ENCODE measurements at places on chromosomes 2 and 18.

- no peak for DNase-seq
Observed at GRCh38 chr2:121103960-121104359, 181.0 kb downstream of the TFCP2L1 start.

DNA sequence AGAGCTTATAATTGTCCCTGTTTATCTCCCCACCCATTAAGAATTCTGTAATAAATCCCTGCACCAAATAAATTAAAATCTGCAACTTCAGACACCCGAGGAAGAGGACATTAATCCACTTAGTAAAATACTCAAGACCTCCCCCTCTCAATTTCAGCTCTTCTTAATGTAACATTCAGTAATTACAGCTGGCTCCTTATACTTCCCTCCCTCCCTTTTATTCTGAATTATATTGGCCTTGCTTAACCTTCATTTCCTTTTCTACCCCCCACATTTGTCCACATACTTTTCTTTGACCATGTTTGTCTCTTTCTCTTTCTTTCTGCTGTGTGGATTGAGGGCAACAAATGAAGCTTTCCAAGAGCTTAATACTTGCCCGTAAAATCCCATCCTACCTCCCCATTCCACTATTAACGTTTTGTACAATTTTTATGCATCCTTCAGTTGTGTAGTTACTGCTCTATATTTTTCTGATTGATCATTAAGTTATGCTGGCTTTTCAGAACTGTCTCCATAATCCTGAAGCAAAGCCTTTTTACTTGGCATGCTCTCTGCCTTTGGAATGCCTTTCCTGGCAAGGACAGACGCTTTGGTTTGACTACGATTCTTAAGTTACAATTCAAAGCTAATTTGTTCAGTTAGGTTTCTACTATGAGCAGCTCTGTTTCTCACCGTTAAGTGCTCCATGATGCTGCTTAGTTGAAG lies 580.1 kb downstream of the ZEB2 start:
- DNase-seq = no peak

DNA sequence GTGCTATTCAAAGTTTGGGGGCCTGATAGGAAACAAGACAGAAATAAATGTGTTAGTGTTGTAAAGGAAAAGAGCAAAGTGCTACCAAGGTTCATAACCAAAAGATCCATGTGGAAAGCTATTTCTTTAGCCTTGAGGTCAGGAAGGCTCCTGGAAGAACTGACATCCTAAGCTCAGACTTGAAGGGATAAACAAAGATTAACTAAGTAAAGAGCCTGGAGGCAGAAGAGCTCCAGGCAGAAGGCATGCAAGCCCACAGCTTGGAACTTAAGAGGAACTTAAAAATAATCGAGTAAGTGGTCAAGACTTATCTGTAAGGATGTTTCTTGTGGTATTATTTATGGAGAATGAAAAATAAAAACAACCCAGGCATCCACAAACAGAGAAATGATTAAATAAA lies 245.0 kb upstream of the MGAT5 start:
- no peak for DNase-seq

GRCh38 chr2:66530651-66531050 lies 95.7 kb downstream of the MEIS1 start:
- DNase-seq = no peak

DNA sequence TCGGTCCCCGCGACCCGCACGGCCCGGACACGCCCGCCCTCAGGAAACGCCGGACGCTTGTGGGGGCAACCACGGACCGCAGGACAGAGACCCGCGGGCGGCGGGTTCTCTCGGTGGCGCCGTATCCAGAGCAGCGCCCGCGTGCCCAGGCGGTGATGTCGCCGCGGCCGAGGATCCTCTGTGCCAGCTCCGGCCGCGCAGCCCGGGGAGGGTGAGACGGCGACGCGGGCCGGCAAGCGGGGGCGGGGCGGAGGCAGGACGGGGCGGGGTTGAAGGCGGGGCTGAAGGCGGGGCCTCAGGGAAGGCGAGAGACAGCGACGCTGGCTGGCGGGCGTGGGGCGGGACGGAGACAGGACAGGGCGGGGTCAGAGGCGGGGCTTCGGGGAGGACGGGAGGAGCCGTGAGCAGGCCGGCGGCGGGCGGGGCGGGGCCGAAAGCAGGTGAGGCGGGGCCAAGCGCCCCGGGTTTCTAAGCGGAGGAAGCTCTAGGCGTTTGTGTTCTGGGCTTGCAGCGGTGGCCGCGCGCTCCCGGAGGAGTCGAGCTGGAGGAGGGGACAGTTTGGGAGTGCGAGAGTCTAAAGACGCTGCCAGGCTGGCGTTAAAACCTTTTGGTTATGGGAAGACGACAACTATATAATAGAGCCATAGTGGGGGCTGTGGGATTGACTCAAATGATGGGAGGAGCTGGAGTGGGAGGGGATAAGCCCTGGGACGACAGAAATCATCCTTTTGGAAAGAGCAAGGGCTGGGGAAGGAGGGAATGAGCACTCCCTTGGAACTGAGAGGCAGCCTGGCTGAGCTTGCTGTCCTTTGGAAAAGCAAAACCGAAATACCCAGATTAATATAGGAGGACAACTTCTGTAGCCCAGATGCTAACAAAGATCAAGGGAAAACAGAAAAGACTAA lies at the start of gene DSEL:
DSEL (minus strand) TSS at position 182 of the 905 bp plus-strand sequence. CDS start 2,112 bp downstream, outside the sequence.
- peak; percentile 96 for DNase-seq

DNA sequence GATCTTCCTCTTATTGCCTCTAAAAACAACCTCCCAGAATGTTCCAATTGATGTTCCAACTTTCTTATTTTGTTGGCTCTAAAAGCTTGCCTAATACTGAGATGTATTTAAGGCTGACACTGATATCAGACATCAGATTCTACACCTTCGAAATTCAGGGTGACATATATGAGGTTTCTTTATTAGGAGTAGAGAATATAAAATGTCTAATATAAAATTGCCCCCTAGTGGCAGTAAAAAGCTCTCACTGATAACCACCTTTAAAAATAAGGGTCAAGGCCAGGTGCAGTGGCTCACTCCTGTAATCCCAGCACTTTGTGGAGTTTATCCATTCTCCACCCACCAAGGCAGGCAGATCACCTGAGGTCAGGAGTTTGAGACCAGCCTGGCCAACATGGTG lies 789.7 kb upstream of the SLC39A10 start:
- no peak for DNase-seq

DNA sequence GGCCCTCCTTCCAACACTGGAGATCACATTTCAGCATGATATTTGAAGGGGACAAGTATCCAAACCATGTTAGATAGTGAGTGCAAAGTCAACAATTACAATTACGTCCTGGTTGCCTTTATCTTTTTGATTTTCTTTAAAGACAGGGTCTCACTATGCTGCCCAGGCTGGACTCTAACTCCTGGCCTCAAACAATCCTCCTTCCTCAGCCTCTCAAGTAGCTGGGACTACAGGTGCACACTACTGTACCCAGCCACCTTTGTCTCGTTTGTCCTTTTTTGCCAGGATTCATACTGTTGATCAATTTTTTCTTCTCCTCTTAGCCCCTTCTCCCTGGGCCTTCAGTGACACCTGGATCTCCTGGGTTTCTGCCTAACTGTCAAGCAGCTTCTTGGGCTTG lies 240.5 kb upstream of the FANCL start:
- no peak for DNase-seq

GRCh38 chr2:193743089-193743488 lies 1548.4 kb upstream of the TMEFF2 start:
- DNase-seq = no peak

DNA sequence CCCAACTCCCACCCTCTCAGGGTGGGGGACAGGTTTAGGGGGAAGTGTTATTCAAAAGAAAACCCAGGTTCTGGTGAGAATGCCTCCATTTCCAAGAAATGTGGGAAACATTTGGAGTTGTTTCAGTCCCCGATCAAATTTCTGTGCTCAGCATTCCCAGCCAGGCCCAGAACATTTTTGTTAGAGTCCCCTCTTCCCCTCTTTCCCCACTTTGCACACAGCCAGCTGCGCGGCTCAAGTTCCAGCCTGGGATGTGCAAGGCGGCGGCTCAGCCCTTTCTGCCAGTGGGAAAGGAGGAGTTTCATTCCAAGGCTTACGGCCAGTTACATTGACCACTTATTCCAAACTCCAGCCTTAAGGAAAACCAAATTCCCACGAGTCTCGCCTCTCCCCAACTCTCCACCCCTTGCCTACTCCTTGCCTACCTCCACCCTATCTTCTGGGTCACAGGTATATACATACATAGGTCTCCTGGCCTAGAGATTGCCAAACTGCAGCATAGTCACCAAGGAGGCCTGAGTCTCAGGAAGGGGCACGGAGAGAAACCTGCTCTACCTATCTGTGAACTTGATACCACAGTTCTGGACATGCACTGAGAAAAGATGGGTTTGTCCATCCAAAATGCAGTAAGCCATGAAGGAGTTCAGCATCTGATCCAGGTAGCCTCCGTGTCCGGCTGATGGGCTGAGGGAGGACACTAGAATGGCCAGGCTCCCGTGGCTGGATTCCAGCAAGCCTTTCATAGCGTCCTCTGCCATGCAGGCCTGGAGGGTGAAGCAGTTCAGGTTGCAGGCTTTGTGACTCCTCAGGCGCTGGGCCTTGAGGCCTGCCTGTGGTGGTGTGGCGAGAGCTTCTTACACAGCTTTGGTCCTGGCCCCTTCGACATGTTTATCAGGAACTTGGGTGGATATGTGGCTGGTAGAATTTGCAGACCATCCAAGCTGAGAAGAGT lies 154.5 kb downstream of the ZFP36L2 start:
- DNase-seq = no peak

GRCh38 chr2:47295131-47295980 lies 107.6 kb upstream of the MSH2 start:
- DNase-seq = no peak

- peak; percentile 72 for DNase-seq
Observed at GRCh38 chr2:157441072-157441454, 2.8 kb downstream of the CYTIP start.

- no peak for DNase-seq
Observed at GRCh38 chr18:64712035-64712434, 563.1 kb upstream of the LINC00305 start.

GRCh38 chr2:241366678-241367077 lies 10.6 kb downstream of the FARP2 start:
- no peak for DNase-seq

DNA sequence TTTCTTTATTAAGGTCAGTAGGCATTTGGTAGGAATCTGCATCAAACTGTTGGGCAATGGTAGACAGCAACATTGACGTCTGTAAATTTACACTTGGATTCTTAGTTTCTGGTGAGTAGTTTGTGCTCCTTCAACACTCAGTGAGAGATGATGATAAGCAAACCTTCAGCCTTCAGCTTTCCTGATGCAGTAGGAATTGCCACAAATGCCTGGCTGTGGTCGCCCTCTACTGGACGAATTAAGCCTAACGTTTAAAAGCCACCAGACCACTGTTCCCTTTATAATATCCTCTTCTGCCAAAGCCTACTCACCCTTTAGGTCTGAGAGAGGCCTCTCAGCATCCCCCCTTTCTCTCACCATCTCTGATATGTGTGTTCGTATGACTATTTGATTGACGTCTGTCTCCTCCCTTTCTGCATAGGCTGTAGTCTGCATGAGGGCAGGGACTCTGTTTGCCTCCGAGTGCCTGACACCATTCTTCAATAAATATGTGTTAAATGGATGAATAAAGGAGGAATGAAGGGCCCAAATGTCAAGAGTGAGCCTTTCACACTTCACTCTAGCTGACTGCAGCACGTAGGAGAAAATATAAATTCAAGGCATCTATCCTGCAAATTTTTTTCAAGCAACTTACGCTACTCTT lies 47.0 kb upstream of the PLEKHM3 start:
- DNase-seq = peak; percentile 54

DNA sequence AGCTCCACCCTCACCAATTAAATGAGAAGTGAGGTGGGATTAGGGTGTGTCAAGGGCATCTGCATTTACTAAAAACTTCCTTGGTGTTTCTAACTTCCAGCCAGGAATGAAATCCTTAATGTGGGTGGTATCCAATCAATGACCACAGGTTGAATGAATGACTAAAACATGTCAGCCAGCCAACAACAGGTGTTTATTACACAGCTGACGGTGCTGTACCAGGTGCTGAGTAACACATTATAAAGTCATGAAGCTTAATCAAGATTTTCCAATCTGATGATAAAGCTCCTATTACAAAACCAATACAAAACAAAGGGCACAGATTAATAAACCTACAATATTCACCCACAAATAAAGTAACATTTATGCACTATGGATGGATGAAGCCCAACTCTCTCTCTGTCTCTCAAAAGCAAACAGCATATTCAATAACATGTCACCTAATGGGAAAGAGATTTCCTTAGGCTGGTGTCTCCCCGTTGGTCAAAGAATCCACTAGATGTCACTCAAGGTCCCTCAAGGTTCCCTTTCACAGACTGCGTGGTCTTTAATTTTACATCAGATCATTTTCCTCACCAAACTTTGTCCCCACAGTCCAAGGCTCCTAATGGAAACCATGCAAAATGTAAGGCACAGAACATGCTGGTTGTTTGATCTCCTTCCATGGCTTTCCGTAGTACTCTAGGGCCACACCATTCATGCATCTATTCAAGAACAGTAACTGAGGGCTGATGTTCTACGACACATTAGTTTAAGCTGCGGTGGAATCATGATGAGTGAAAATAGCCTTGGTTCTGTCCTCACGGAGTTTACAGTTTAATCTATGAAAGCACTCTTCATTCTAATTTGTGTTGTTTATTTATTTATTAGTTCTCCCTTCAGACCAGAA lies 6.4 kb upstream of the PTPN4 start:
- DNase-seq = peak; percentile 1

DNA sequence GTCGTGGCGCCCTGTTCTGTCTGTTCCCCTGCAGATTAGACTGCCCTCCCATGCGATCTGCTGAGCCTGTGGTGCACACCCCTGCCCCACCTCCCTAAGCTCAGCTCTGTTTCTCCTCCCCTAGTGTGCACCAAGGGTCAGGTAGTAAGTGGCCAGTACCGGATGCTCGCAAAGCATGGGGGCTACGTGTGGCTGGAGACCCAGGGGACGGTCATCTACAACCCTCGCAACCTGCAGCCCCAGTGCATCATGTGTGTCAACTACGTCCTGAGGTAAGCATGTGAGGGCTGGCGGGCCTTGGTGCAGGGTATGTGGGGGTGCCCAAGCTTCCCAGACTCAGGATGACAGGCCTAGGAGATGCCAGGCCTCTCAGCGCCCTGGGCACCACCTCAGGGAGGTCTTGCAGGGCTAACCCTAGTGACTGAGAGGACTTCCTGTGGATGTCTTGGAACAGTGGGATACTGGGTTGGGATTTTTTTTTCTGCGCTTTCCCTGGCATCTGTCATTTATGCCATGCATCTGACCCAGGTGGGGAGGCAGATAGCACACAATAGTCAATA lies 78.4 kb downstream of the EPAS1 start:
- no peak for DNase-seq

DNA sequence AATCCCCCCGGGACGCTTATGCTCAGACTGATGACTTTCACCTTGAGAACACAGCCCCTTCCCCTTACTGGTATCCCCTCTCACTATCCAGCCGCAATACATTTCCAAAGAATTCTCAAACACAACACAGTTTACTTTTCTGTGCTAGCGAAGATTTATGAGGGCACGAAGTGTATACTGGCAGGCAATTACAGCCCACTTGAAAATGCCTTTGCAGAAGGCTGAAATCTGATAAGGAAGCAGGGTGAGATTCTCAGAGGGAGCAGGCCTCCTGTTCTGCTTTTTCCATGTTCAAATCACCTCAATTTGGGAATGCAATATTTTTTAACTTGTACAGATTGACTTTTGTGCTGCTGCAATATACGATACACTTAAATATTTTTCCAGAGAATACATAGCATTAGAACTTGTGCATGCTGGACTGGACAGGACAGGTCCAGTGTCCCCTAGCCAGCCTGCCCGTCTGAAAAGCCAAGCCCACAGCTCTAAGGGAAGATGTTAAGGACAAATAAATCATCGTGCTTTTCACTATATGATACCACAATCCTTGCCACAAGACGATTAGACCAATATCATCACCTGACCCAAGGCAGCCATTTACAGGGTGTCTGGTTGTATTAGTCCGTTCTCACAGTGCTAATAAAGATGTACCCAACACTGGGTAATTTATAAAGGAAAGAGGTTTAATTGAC lies 262.1 kb downstream of the EPHA4 start:
- DNase-seq = no peak

All from stimulated activated naive CD4-positive, alpha-beta T cell (primary cell).